Sigmoid colon (tissue), 7 donors: ENCODE measurements at places on chromosomes 7 and 10. TPM values are rescaled to one million over a fixed set of nuclear protein-coding genes. Genes with fewer than 3 reads are reported as not detected.

Gene CLEC2L
- total RNA-seq: 10.0 TPM

DNA sequence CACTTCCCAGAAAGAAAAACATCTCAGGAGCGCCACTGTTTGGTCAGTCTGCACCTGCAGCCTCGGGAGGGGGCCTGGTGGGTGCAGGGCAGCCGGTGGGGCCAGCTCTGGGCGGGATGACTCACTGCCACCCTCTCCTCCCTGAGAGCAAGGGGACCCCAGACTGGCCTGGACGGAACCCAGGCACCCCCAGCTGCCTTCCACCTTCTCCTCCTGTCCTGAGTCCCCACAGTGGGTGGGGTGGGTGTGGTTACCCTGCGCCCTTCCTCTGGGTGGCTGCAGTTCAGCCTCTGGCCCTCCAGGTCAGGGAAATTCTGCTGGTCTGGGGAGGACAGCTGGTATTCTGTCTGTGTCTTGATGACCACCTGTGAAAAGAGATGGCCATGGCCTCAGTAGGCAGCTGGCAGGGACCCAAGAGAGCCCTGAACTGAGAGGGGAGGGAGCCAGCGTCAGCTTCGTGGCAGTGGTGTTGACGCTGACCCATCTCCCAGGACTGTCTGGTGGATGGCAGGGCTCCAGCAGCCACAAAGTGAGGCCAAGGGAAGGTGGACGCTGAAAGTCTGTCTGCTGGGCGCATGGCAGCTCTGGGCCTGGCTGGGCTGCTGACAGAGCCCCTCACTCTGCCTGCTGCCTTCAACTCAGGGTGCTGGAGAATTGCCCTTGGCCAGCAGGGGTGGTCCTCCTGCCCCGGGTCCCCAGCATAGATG lies 8.9 kb downstream of the CALY start:
- H3K4me3 ChIP-seq: no peak overlapping the region
- no peak for DNase-seq
- no peak overlapping the region for H3K27ac ChIP-seq
- H3K36me3 ChIP-seq: no peaks in the 10 kb centered on the region
- H3K4me1 ChIP-seq: peaks cover 27% of the 10 kb centered on the region
- H3K27me3 ChIP-seq: peaks cover 67% of the 10 kb centered on the region

DNA sequence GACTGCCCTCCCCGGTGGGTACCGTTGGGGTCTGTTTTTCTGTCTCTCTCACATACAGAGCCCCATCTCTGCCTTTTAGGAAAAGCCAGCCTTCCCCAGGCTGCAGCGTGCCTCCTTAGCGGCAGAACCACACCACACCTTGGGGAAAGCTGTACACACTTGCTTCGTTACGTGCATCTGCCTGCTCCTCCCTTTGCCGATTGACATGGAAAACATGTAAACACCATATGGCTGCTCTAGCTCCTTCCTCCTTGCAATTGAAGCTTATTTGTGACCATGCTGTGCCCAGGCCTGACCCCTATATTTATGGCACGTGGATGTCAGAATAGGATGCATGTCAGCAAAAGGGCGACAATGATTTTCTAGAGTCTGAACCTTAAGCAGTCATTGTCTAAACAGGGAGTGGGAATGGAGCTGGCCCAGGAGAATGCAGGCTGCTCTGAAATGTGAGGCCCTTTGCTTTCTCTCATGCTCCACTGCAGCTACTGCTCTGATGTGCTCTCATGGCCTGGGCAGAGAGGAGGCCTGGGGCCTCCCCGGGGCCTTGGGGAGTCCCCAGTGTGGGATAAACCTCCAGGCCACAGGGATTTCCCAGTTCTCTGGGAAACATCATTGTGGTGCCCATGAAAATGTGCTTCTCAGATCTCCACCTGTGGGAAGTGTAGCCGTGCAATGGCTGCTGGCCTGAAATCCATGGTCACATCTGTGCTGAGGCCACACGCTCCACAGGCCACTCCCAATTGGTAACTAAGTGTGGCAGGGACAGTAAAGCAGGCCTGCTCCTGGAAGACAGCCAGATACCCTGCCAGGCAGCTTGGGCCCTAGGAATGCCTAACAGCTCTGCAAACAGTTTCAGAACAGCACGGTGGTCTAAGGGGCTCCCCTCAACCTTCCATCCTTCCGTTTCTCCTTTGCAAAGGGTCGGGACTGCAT lies 18.6 kb downstream of the PDE6C start:
- no peak overlapping the region for H3K27ac ChIP-seq
- no peaks in the 10 kb centered on the region for H3K36me3 ChIP-seq
- no peaks in the 10 kb centered on the region for H3K27me3 ChIP-seq
- no peaks in the 10 kb centered on the region for H3K4me1 ChIP-seq
- no peak for DNase-seq

DNA sequence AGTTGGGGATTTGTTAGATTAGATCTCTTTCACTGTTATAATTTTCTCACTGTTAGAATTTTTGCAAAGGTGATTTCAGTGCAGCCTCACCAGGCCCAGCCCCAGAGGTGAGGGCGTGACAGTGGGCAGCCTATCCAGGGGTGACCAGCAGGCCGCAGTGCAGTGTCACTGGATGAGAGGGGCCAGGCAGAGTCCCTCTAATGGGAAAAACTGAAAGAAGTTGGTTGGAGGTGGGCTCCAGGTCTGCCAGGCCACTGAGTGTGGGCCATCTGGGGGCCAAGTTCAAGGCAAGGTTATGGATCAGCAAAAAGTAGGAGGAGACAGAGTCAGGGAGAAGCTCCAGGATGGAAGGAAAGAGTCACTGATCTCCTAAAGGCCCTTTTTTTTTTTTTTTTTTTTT lies 90.5 kb upstream of the SDK1 start:
- no peak for DNase-seq
- no peak overlapping the region for H3K4me3 ChIP-seq
- no peaks in the 10 kb centered on the region for H3K27me3 ChIP-seq
- no peak overlapping the region for H3K27ac ChIP-seq

DNA sequence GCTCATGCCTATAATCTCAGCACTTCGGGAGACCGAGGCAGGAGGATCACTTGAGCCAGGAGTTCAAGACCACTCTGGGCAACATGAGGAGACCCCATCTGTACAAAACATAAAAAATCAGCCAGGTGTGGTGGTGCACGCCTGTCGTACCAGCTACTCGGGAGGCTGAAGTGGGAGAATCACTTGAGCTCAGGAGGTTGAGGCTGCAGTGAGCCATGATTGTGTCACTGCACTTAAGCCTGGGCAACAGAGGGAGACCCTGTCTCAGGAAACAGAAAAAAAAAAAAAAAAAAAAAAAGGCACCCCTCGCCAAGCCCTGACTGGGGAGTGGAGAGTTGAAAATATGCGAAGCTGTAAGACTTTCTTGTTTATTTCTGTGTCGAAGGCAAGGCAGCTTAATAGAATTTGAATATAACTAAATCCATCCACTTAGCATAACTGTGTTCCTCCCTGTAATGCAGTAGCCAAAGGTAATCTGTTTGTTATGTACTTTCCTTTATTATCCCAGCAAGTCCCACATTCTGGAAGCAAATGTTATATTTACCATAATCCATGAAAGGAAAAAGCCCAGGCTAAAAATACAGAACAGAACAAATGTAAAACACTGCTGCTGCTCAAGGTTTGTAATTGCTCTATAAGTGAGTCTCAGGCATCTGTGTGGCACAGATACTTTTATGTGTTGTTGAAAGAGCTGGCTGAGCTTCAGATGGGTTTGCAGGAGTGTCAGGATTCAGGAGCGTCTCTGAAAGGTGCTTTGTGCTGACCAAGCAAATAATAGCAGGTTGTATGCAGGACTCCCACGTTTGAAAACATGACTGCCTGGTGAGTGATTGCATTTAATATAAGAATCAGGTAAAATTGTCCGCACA lies 127.2 kb downstream of the CELF2 start:
- no peaks in the 10 kb centered on the region for H3K36me3 ChIP-seq
- no peaks in the 10 kb centered on the region for H3K27me3 ChIP-seq
- H3K4me1 ChIP-seq: no peaks in the 10 kb centered on the region

- no peaks in the 10 kb centered on the region for H3K36me3 ChIP-seq
- DNase-seq: no peak
- H3K4me1 ChIP-seq: no peaks in the 10 kb centered on the region
- no peaks in the 10 kb centered on the region for H3K27me3 ChIP-seq
Measured at GRCh38 chr10:32650246-32650655, 204.3 kb downstream of the CCDC7 start.

DNA sequence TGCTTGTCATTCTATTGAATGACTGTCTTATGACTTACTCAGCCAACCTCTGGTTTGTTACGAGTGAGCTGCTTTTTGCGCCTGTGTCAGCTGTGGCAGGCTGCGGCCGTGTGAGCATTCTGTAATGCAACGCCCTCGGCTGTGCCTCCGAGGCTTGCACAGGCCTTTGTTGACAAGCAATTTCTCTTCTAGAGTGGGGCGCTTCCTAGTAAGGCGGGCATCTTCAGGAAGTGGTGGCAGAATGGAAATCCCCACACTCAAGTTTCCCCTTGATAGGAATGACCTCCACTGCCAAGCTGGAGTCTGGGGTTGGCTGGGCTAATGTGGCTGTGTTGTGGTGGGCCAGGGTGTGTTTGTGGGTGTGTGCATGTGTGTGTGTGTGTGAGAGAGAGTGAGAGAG lies 20.2 kb upstream of the TMEM178B start:
- H3K27ac ChIP-seq: no peak overlapping the region
- DNase-seq: no peak
- H3K36me3 ChIP-seq: no peaks in the 10 kb centered on the region
- no peaks in the 10 kb centered on the region for H3K4me1 ChIP-seq
- H3K27me3 ChIP-seq: no peaks in the 10 kb centered on the region

GRCh38 chr7:92632791-92633190 lies 42.6 kb upstream of the FAM133B start:
- H3K4me1 ChIP-seq: peaks cover 27% of the 10 kb centered on the region
- no peaks in the 10 kb centered on the region for H3K27me3 ChIP-seq
- DNase-seq: no peak
- H3K4me3 ChIP-seq: no peak overlapping the region
- H3K27ac ChIP-seq: peak overlapping the region; percentile 72

- DNase-seq: no peak
- no peaks in the 10 kb centered on the region for H3K36me3 ChIP-seq
- no peaks in the 10 kb centered on the region for H3K4me1 ChIP-seq
- H3K4me3 ChIP-seq: no peak overlapping the region
- no peak overlapping the region for H3K27ac ChIP-seq
Measured at GRCh38 chr7:135901585-135902540, 75.3 kb downstream of the MTPN start.
